ENCODE measurements at places on chromosomes 1 and 21.

DNA sequence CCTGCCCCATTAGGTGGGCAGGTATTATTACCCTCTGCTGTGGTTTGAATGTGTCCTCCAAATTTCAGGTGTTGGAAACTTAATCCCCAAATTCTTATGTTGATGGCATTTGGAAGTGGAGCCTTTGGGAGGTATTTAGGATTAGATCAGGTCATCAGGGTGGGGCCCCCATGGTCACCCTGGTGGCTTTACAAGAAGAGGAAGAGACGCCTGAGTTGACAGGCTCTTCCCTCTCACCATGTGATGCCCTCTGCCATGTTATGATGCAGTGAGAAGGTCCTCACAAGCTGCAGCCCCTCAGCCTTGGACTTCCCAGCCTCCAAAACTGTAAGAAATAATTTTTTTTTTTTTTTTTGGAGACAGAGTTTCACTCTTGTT is 8.8 kb upstream of the THEMIS2 start:
- DNase-seq, result no peak

GRCh38 chr21:32003411-32003810 is 130.6 kb downstream of the HUNK start:
- DNase-seq, result no peak

DNA sequence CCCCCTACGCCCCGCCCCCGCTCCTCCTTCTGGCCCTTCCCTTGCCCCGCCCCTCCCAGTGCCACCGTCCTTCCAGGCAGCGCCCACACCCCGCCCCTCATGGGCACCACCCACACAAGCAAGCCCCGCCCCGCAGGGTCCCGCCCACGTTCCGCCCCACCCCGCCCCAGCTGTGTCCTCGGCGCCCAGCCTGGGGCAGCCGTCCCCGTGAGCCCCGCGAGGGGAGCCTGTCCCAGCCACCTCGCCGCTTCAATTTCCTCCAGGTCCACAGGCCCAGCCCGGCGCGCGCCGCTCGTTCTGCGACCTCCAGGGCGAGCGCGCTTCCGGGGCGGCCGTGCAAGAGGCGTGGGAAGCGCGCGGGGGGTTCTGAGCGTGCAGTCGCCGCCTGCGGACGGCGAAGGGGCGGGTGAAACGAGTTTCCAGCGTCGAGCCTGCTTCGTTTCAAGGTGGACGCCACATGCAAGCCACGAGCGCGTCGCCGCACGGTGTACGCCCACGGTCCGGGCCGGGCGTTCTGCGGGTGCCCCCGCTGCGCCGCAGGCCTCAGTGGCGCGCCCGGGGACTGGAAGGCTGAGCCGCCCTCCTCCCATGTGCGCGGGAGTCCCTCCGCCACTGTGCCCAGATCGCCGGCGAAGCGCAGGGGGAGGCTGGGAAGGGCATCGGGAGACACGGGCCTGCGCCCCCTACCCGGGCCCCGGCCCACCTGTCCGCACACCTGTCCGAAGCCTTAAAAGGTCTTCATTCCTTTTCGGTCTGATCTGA is 10.8 kb upstream of the FAAP20 start:
- DNase-seq, result peak; percentile 83

- DNase-seq, result no peak
These were observed 35.4 kb downstream of the VPS45 start for GRCh38 chr1:150102986-150103385.

DNA sequence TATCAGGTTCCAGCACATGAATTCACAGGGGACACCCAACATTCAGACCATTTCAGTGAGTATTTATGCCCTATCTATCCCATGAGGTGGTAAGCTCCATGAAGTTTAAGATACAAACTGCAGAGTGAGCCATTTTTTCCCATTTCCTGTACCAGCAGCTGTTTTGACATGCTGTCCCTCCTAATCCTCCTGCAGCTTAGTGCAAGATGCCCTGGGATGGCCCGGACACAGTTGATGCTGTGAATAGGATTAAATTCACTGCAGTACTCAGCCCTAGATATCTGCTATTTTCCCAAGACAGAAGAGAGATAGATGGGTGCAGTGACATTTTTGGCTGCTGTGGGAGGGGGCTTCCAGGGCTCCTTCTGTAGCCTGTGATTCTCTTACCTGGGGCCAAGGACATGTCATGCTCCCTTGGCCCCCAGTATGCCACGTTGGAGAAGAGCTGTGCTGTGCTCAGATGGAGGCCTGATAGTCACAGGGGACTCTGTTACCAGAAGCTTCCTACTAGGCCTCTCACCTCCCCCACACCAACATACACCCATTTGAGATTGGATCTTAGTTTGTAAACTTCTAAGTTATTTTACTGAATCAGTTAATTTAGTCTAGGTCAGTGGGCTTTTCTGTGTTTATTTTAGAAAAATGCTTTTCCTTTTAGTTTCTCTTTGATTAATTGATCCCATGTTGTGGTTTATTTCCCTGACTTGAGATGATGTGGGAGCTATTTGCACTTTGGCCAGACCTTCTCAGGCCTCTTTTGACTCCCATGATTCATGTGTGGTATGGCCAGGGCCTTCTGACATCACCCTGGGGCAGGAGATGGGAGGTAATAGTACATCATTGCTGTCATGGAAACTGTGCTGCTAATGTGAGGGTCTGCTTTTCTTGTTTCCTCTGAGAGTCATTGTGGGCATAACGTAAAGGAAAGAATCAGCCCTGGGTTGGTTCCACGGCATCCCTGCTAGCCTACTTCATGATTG is 92.6 kb downstream of the ST3GAL3 start:
- no peak for DNase-seq

DNA sequence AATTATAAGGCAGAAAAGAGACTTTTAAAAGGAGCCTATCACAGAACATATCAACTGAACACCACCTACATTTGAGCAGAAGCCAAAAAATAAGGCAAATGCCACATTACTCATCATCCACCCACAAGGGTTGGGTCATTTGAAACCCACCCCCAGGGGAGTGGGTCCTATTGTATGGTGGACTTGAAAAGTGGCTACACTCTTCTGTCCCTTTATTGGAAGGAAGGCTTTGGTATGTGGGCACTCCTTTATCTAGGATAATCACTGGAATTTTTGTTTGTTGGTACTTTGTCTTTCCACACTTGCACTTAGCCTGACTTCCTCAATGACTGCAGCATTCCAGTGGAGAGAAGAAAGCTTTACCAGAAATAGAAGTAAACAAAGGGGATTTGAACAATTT is 157.2 kb upstream of the COL11A1 start:
- no peak for DNase-seq

- DNase-seq, result no peak
These were observed 751.0 kb downstream of the MRPL39 start for GRCh38 chr21:24856326-24856725.

- DNase-seq, result no peak
These were observed 181.1 kb downstream of the IGSF21 start for GRCh38 chr1:18288722-18289121.

- DNase-seq, result no peak
These were observed 25.0 kb downstream of the GLUL start for GRCh38 chr1:182366596-182366995.

DNA sequence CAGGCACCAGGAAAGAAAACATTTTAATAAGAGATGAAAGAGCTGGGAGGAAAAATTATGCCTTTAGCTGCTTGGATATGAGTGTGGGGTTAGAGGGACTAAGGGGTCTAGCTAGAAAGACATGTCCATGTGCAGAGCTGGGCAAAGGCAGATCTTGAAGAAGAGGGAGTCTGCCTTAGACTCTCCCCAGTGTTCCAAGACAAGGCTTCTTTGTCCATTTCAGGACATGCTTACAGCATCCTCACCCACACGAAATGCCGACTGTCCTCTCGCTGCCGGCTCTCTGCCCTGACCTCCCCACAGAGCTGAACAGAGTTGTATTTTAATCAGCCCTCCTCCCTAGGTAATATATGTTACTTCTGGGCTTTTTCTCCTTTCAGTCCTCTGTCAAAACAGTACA is 100.7 kb upstream of the ATP1B1 start:
- DNase-seq, result no peak

- DNase-seq, result no peak
These were observed 26.3 kb upstream of the IER5 start for GRCh38 chr1:181061891-181062835.

- no peak for DNase-seq
These were observed 243.0 kb downstream of the SLC45A1 start for GRCh38 chr1:8560611-8561544.

GRCh38 chr1:192516776-192517297 is 58.7 kb upstream of the RGS1 start:
- peak; percentile 11 for DNase-seq

GRCh38 chr1:40243351-40243750 is 4.4 kb upstream of the TMCO2 start:
- no peak for DNase-seq

DNA sequence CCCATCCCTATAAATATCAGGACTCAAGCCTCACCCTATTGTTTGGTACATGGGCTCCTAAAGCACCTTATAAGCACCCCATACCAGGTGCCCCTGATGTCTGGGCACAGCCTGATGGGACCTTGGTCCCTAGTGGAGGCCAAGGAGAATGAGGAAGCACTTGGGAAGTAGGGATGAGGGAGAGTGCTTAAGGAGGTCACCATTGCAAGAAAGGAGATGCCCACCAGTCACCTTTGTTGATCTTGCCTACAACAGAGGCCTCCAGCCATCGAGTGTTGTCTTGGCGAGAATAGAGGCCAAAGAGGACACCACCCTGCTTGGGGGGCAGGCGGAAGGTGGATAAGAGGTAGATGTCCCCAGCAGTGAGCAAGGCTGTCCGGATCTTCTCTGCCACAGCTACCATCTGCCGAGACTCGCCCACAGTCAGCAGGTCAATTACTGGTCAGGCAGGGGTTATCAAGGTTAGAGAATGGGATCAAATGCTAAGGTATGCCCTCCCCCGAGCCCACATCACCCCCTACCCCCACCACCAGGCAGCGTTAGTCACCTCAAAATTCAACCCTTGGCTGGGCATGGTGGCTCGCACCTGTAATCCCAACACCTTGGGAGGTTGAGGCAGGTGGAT is 1.6 kb downstream of the THBS3 start:
- no peak for DNase-seq

DNA sequence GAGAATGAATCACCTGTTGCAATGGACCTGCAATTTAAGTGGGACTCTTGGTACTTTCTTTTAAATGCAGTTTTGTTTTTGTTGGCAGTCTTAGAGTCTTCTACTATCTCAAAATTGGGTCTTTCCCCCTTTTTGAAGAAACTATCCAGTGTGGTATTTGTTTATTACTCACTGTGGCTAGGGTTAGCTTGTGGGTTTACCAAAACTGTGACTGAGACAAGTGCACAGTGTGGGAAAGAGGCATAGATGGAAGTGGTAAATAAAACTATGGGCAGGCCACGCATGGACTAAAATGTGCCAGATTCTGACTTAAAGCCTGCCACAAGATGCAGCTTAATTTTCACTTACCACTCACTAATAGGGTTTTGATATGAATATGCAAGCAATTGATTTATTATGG is 1441.7 kb downstream of the PLA2G4A start:
- DNase-seq, result no peak

- no peak for DNase-seq
These were observed 2.5 kb downstream of the SMIM1 start for GRCh38 chr1:3774946-3775489.

DNA sequence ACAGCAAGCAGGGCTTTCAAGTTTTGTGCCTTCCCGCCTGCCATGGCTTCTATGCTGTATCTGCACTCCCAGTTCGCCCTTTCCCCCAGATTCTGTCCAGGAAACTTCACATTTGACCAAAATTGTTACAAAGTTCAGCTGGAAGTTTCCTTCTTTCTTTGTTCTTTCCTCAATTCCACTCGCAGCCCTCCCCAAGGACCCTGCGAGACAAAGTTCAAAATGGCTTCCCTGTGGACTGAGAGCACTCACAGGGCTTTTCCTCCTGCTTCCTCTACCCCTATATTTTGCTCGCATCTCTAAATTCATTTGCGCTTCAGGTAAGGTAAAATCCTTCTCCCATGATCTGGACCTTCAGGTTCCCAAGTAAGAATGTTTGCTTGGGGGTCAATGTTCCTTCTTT is 1348.4 kb upstream of the B3GALT2 start:
- no peak for DNase-seq

GRCh38 chr1:44881011-44881632 is 38.1 kb upstream of the PTCH2 start:
- no peak for DNase-seq

DNA sequence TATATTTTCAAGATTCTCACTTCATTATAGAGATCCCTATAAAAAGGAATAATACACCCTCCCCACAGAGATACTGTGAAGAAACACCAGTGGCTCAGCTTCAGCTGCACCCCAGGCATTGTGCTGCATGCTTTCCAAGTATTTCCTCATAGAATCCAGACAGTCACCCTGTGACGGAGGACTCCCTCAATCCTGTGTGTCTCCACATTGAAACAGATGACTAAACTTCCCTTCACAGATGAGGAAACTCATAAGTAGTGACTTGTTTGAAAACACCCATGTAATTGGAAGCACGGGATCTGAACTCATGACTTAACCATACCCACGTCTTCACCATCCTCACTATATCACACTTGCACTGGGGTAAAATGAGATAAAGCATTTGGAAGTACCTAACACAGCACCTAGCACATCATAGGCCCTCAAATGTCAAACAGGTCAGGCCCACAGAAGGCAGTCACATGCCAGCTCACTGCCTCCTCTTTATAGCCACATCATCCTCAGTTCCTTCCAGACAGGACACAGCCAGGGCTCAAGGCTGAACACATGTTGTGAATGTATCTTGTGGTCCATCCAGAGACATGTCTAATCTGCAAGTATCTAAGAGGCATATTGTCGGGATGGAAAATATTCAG is 55.2 kb downstream of the GPR161 start:
- DNase-seq, result no peak

- no peak for DNase-seq
These were observed 38.8 kb downstream of the HMGB4 start for GRCh38 chr1:33902486-33903209.

GRCh38 chr1:58312461-58312860 is 234.1 kb downstream of the OMA1 start:
- DNase-seq, result no peak

GRCh38 chr1:24557711-24558131 is 1.8 kb downstream of the NCMAP start:
- no peak for DNase-seq

DNA sequence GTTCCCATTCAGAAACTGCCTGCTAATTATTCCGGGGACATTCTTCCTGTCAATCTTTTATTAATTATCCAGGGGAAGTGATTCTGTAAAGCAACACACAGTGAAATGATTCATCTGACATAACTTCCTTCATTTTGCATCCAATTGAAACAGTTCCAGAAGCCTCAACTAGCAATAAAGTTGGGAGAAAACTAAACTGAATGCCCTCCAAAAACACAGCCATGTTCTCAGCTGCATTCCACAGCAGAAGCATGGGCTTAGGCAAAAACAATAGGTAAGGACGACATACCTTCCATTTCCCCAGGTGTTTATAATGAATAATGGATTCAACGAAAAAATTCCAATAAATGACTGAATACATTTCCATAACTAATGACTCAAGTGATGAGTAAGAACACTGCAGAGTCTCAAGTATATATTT is 36.9 kb upstream of the TARBP1 start:
- DNase-seq, result no peak

GRCh38 chr21:45011911-45012661 is 62.3 kb upstream of the ADARB1 start:
- no peak for DNase-seq

DNA sequence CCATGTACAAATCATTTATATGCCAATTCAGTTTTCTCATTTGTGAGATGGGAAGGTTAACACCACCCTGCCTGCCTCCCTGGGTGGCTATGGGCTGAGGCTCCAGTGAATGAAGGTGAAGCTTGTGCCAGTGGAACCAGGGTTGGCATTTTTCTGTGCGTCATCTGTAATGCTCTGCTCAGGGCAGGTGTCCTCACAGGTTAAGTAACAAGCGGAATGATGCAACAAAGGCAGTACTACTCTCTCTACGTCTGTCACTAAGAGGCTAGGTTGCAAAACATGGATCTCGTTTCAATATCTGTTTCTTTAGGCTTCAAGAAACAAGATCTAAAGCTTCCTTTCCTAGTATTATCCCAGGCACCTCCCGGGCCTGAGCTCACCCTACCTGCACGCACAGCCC is 67.0 kb upstream of the ZNF648 start:
- no peak for DNase-seq

Data from activated T-cell treated with anti-CD3 and anti-CD28 coated beads for 48 hours (primary cell).